ENCODE measurements at places on chromosomes 2 and 18.
A peak's percentile ranks its signal among the peaks of the same experiment; 100 is the strongest.

DNA sequence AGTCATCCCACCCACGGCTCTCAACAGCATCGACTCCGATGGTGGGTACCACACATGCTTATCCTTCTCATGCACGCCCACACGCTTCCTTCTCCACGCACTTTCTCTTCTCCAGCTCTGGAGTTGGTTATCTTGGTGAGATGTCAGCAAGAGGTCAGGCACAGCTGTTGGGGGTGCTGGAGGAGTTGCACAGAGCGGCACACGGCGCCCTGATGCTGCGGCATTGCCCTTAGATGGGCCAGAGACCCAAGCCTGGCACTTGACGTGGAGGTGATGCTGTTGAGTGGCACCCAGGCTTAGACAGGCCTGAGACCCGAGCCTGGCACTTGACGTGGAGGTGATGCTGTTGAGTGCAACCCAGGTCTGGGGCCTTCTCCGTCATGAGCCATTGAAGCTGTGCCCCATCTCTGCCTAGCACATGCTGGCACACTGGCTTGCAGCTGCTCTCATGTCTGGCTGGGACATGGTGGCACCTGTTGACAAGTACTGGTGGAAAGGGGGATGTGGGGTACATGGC, 83.2 kb downstream of the DGKD start:
- DNase-seq = no peak

- no peak for DNase-seq
Observed at GRCh38 chr2:233847248-233847898, 7.0 kb downstream of the HJURP start.

GRCh38 chr2:180411661-180412060, 404.6 kb upstream of the CWC22 start:
- DNase-seq = no peak

DNA sequence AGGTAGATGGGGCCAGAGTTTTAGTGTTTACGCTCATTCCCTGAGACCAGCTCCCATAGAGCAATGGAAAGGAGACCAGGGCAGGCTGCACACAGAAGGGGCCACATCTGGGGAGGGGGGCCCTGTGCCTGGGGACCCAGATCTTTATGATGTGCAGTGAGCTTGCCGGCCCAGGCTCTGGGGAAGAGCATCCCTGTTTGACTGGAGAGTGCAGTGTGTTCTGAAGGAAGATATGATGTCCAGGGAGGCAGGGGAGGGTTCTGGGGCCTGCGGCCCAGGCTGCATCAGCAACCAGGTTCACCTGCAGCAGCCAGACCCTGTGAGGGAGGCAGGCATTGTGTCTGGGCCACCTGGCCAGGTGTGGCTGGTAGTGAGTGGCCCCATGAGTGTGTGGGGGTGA, 13.8 kb downstream of the TPO start:
- no peak for DNase-seq

DNA sequence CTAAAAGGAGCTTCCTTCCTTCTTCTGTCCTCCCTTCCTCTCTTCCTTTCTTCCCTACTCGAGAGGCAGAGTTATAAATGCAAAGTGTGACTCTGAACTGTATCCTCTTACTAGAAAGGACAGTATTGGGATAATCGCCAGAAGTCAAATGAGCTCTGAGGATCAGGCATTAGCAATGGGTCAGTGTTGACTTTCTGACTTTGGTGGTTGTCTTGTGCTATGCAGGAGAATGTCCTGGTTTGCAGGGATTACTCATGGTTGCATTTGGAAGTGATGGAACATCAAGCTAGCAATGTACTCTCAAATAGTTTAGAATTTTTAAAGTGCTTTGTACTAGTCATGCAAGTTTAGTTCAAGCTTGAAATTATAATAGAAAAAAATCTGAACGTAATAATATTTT, 115.6 kb downstream of the TXNL1 start:
- DNase-seq = peak; percentile 13

DNA sequence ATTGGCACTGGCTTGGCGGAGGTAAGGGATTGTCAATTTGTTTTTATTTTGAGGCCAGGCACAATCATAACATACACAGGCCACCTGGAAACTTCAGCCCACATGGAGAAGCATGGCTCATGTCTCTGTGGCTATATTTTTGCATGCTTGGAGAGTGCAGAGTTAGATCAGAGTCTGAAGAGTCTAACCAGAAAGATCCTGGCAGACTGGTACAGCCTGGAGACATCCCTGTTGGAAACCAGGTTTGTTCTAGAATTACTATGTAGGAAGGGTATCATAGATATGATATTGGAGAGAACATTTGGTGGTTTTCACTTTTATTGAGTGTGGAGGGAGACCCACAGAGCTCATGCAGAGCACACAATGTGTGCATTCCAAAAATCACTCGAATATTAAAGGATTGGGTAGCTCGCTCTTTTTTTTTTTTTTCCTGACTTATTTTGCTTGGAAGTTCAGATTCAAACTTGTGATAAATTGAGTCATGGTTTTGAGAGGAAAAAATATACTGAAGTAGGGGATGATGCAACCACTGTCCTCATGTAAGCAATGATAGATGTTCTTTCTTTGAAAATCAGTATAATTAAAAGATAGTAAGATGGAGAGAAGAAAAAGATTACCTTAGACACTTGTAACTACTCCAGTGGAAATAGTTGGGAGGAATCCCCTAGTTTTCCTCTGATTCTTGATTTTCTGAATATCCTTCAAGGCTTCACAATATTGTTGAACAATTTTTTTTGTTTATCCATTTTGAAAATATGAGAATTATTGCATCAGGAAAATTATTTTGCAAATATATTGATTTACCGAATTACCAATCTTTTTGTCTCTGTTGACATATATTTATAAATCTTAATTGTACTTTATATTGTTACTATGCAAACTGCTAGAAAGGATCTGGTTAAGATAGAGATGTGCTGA, 185.7 kb upstream of the ZEB2 start:
- DNase-seq = peak; percentile 38

DNA sequence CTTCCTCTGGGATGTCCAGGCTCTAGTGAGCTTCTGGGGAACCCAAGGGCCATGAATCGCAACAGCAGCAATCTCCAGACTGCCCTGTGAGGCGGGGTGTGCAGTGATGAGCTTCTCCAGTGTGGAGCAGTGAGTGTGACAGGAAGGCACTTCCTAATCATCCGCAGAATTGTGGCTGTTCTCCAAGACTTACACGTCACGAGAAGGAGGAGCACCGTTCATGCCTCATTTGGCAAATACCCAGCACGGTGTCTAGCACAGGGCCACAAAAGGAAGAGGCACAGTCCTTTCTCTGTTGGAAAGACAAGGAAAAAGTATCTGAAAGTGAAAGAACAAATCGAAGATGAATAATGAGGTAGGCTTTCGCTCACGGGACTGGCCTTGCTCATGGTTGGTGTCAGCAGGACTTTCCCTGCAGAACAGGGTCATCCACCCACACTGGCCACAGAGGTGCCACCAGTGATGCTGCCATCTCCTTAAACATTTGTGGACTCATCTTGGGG, 125.1 kb upstream of the HAAO start:
- peak; percentile 97 for DNase-seq

DNA sequence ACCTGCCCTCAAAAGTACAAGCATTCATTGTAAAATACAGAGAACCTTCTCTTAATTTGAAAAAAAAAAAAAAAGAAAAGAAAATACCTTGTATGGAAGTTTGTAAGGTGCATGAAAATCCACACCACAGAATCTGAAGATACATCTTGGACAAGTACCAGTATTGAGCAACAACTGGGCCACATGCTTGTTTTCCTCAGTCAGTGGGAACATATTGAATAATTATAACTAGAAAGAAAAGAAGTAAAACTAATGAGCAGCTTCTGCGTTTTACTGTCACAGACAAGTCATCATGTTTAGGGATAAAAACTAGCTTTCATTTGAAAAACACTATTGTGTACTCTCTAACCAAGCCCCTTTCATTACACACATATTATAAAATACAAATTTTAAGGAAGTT, 5.8 kb upstream of the PEX13 start:
- DNase-seq = peak; percentile 22

DNA sequence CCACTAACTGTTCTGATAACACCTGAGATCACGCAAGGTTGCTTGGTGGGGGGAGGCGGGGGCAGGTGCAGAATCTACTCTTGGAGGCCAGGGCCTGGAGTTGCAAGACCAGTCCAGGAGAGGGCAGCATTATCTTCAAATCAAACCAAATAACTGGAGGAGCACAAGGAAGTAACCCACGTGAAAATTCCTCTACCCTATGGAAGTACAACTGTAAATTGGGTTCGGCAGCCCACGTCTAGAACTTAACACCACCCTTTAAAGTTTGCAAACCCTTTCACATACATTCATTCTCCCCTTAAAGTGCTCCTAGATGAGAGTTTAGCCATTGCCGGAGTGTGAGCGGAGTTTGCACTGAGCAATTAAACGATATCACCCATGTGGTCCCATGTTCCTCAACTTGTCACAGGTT, 19.6 kb upstream of the CXCR1 start:
- peak; percentile 58 for DNase-seq

GRCh38 chr2:239305771-239306170, 95.0 kb downstream of the HDAC4 start:
- no peak for DNase-seq

GRCh38 chr2:133377021-133377481, 191.2 kb downstream of the NCKAP5 start:
- peak; percentile 81 for DNase-seq

GRCh38 chr2:58939388-58939787, 698.3 kb upstream of the FANCL start:
- DNase-seq = peak; percentile 74

GRCh38 chr2:196344397-196344796, 173.0 kb upstream of the STK17B start:
- no peak for DNase-seq

- no peak for DNase-seq
Observed at GRCh38 chr18:9280849-9281248, 53.7 kb upstream of the TWSG1 start.

DNA sequence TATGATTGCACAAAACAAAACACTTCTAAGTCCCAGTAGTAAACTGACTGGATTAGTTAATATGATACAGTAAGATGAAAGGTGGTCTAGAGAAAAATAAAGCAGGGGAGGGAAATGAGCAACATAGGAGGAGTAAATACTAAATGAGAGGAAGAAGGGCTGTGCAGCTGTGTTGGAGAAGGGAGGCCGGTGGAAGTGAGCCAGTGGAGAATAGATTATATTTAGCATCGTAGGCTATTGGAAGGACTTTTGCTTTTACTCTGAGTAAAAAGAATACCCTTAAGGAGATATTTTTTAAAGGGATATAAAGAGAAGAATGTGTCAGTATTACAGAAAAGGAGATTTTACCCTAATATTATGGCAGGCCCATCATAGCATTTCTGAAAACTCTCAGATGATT, 12.7 kb downstream of the WDR75 start:
- DNase-seq = no peak

- no peak for DNase-seq
Observed at GRCh38 chr2:118718921-118719320, 128.5 kb downstream of the EN1 start.

- peak; percentile 79 for DNase-seq
Observed at GRCh38 chr2:50556934-50557575, 474.9 kb downstream of the NRXN1 start.

DNA sequence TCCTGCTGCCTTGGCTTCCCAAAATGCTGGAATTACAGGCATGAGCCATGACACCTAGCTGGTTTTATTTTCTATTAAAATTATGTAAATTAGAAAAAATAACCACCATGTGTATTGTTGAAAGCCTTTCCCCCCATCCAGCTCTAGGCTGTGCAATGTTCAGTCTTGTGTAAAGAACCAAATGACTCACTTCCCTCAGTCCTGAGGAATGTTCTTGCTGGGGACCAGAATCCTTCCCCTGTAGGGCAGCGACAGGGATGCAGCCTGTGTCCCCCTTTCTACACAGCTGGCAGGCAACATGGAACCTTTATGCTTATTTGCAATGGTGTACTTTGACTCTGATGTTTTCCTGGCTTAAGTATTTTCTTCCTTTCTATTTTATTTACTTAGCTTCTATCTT, 29.4 kb downstream of the AOX1 start:
- peak; percentile 81 for DNase-seq

- DNase-seq = peak; percentile 95
Observed at GRCh38 chr2:204842661-204843485, 297.6 kb downstream of the PARD3B start.

- no peak for DNase-seq
Observed at GRCh38 chr2:131104487-131105155, 515 bp upstream of the PLEKHB2 start.

DNA sequence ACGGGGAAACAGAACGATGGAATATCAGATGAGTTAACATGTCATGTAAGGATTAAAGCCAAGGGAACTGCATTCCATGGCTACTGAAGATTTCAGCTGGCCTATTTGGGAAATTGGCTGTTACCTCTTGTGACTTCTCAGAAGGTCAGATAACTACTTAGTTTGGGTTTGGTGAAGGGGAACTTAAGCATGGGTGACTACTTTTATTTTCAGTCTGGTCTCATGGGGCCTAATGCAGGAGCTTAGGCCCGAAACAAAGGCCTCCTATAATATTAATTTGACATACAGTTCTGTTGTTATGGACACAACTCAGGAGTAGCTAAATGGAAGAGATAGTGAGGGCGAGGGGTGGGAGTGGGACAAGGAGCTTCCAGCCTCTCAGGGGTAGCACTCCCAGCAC, 44.0 kb upstream of the TXNDC2 start:
- DNase-seq = no peak

GRCh38 chr2:68214381-68214780, 38.0 kb downstream of the PPP3R1 start:
- DNase-seq = no peak

GRCh38 chr2:37590119-37590571, 81.3 kb downstream of the CDC42EP3 start:
- DNase-seq = peak; percentile 87

- DNase-seq = no peak
Observed at GRCh38 chr2:105308382-105309146, 21.0 kb downstream of the TGFBRAP1 start.

GRCh38 chr2:134248913-134249312, 5.0 kb upstream of the MGAT5 start:
- no peak for DNase-seq

DNA sequence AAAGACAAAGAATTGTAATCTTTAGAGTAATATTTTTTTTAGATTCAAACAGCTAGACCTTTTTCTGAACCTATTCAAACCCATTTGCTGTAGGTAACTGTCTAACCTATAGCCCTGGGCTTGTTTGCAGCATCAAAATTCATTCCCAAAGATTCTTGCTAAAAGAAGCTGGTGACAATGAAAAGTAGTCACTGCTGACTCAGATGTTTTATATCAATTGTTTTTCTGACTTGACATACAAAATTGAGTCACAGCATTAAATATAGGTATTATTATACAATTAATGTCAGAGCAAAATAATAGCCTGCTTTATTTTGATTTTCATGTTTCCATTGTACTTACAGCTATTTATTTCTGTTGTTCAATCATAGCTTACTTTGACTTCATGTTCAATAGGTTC, 320.3 kb upstream of the NRP2 start:
- no peak for DNase-seq

DNA sequence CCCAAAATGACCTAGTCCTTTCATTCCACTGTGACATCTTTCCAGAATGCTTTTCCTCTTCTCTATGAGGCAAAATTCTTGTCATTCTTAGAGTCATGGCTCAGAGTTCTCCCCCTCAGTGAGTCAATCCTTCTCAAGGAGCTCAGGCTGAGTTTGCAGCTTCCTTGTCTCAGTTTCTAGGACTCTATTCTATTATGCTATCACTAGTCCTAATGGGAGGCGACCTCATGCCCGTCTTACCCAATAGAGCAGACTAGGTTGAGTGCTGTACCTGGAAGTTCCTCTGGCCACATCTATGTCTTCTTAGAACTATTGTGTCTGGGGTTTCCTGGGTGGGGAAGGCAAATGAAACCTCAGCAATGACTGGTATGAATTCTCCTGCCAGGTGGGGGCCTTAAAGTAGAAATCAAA, 51.5 kb downstream of the HAUS1 start:
- DNase-seq = peak; percentile 92
